ENCODE measurements at places on chromosomes 5 and 9.

GRCh38 chr9:111799506-111799905, 4.8 kb upstream of the SHOC1 start:
- no peak for DNase-seq

GRCh38 chr9:82332018-82332773, 343.6 kb downstream of the SPATA31D1 start:
- no peak for DNase-seq

GRCh38 chr5:138874241-138874640, 894 bp downstream of the LRRTM2 start:
- no peak for DNase-seq

- DNase-seq = no peak
Observed at GRCh38 chr5:9505225-9505624, 40.6 kb downstream of the SEMA5A start.

GRCh38 chr5:80225934-80226326, 29.9 kb downstream of the SERINC5 start:
- no peak for DNase-seq

- DNase-seq = no peak
Observed at GRCh38 chr9:99433555-99433954, 211.5 kb downstream of the SEC61B start.

DNA sequence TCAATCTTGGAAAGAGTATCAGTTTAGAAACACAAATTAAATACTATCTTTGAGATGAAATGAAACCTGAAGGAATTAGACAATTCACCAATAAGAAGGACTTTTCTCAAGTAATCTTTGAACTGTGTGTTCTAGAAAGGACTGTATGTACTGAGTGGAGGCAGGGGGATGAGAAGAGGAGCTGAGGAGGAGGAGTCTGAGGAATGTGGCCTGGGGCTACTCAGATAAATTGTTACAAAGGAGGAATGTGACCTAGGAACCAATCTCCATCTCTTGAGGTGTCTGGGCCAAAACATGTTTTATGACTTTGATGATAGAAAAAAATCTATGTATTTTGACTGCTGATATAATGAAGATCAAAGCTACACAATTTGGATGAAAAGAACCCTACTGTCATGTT, 124.3 kb upstream of the ANKRD55 start:
- DNase-seq = no peak

DNA sequence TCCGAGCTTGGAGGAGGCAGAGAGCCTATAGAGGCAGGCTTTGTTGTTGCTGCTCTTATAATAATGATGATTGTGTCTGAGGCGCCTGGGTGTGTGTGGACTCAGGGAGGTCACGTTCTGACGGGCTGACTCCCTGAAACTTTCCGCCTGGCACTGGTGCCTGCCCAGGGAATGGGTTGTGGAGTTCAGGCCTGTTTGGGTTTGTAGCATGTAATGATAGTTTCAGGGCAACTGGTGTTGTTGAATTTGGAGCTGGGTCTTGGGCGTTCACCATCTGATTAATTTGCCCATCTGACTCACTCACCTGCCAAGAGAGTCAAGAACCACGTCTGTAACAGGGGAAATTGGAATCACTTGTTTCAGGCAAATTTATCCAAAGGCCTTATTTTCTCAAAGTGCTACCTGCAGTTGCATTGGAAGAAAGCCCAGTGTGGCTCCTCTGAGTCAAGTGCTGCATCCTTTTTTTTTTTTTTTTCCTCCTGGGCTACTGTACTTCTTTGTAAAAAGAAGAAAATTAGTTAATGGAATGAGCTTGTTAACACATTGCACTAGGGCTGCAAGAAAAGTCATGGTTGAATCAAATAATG, 386.5 kb downstream of the GADD45G start:
- DNase-seq = peak; percentile 25

DNA sequence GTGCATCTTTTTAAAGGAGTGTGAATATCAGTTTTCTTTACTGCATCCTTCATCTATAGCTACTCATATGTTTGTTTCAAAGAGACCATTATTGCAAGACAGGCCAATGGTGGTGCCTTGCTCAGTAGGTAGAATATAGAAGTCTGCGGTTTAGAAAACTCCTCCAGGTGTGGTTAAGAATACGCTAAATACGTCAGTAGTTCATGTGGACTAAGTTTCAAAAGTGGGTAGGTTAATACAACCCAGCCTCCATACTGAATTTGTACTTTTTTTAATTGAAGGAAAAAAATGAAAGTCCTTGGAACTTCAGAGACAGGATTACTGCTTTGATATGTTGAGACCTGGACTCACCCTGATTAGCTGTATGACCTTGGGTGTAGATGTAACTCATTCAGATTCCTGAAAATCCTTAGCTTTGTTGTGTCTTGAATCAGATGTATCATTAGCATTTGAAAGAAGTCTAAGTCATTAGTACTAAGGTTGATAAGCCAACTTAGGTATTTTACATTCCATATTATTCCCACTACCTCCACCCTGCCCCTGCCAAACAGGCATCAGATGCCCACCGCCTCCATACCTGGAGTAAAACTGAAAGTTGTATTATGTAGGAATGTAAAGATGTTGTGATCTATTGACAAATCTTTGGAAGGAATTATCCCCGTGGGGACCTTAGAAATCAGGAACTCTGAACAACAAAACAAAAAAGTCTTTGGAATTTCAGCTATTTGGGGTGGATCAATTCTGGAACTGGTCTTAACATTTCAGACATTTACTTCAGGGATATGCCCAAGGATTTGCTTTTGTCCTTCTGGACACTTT, 6.1 kb downstream of the BASP1 start:
- DNase-seq = no peak

DNA sequence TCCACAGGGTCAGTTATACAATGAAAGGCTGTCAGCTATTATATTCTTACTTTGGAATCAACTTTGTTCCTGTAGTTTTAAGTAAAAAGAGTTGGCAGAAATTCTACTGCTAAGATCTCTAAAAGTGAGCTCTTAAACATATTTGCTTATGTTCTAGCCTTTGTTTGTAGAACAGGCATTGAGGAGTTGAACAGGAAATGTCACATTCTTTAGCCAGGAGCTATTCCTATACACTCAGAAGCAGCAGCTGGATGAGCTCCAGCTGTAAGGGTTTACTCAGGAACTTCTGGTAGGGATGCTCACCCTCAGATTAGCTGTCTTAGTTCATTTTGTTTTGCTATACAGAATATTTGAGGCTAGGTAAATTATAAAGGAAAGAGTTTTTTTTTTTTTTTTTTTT, 22.4 kb upstream of the SPINK14 start:
- no peak for DNase-seq

- no peak for DNase-seq
Observed at GRCh38 chr9:95368377-95369160, 51.1 kb upstream of the FANCC start.

GRCh38 chr5:79612667-79613198, 492 bp downstream of the TENT2 start:
- DNase-seq = no peak

DNA sequence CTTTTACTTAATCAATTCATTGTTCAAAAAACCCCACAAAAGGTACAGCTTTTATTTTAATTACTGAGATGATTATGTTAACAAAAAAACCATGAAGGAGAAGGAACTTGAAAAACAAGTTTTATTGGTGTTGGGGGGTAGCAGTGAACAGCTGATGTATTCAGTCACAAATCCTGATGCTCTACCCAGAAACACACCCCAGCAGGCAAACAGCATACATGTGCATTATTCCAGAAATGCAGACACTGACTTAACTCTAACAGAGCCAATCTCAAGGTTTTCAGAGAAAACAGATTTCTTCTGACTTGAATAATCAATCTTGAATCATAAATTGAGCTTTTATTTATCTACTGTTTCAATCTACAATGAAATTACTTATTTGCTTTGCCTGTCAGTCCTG, 175.2 kb downstream of the ZSWIM6 start:
- DNase-seq = no peak

DNA sequence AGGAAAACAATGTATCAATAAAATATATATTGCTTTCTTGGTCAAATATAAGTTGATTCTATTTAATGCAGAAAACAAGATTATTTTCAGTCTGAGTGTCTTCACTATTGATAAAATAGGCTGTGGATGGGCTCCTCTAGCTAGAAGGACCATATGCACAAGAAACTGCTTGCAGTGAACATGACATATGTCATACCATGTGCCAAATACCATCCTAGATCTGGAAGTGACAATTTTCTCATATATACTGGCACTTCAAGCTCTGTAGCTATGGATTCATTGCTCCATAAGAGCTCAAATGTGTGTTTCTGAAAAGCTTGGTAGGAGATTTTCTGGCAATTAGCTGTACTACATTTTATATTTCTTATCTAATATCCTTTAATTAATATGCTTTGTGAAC, 95.6 kb upstream of the CDH6 start:
- no peak for DNase-seq

All from NCI-H2171 (cell line).